Activated CD4-positive, alpha-beta memory T cell treated with anti-CD3 and anti-CD28 coated beads for 36 hours (primary cell): ENCODE measurements at places on chromosomes 11 and 22. TPM values are rescaled to one million over a fixed set of nuclear protein-coding genes. Genes with fewer than 3 reads are reported as not detected.

Gene SPTY2D1
- total RNA-seq: 23.4 TPM

Gene FAM180B
- total RNA-seq: not detected

Gene RIC3
- total RNA-seq: 5.0 TPM

Gene H19
- not detected for total RNA-seq

Gene MUC6
- not detected for total RNA-seq

Gene CHADL
- 0.21 TPM for total RNA-seq

Gene OR51B5
- not detected for total RNA-seq

Gene FXYD6
- 0.26 TPM for total RNA-seq

Gene MS4A4A
- total RNA-seq: not detected

GRCh38 chr11:118820412-118821357, 29.7 kb upstream of the DDX6 start:
- peak; percentile 47 for DNase-seq

GRCh38 chr11:3202759-3203158, 15.9 kb downstream of the MRGPRG start:
- DNase-seq: no peak

- no peak for DNase-seq
Measured at GRCh38 chr11:61343792-61344745, 11.0 kb downstream of the TKFC start.

- DNase-seq: no peak
Measured at GRCh38 chr11:66334605-66335442, 1.4 kb downstream of the RIN1 start.

DNA sequence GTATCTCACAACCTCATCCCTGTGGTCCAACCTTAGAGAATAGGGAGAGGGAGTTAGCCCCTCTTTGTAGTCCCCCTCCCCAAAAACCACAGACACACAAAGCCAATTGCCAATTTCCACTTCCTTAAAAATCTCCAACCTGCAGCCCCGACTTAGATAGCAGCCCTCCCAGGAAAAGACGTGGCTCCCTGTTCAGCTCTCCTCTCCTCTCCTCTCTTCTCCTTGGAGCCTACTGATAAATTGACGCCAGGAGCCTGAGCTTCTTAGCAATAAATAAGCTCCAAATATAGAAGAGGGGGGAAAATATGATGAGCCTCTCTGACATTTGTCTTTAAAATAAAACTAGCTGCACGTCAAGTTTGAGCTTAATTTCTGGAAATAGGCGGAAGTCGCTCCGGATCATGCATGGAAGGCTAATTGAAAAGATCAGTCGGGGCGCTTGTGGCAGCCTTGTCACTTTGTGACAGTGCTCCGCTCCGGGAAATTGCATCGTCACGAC, 7.3 kb downstream of the PAX6 start:
- DNase-seq: no peak

- no peak for DNase-seq
Measured at GRCh38 chr22:23822101-23822671, 16.6 kb downstream of the DERL3 start.

DNA sequence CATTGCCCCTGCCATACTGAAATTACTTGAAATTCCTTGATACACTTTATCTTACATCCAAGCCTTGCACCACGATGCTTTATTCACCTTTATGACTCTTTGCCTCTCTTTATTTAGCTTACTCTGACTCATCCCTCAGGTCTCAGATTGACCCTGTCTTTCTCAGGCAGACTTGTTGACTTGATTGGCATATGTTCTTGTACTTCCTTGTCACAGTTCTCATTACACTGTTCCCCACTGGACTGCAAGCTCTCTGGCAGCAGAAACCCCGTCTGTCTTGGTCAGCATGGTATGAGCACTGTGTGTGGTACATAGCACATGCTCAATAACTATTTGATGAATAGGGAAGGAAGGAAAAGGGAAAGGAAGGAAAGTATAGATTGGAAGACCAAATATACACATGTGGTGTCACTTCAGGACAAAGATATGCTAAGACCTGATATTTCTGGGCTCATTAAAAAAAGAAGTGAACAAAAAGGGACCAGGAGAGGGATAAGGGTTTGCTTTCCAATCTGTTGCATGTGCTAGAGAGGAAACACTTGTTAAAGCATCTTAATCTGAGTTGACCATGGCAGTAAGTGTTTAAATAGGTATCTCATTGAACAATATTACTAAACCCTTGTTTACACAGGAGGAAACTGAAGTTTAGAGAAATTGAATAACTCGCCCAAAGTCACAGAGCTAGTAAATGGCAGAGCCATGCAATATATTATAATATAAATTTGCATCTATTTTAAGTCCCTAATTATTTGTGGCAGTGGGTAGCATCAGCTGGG, 7.2 kb downstream of the LYVE1 start:
- no peak for DNase-seq

GRCh38 chr11:63282579-63282978, 39.2 kb upstream of the SLC22A25 start:
- no peak for DNase-seq

- DNase-seq: no peak
Measured at GRCh38 chr11:2452321-2453012, 7.7 kb downstream of the KCNQ1 start.

DNA sequence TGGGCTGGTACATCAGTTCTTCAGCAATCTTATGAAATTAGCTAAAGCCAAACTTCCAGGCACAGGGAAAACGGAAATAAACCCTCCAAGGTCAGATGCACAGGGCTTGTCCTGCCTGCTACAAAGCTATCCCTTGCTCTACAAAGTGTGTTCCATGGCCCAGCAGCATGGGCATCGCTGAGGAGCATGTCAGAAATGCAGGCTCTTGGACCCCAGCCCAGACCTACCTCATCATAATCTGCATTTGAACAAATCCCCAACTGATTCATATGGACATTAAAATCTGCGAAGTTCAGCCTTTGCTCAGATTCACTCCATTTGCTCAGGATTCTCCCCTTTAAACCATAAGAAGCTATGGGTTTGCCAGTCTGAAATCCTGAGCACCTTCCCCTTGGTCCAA, 129.7 kb upstream of the CSNK2A3 start:
- no peak for DNase-seq

DNA sequence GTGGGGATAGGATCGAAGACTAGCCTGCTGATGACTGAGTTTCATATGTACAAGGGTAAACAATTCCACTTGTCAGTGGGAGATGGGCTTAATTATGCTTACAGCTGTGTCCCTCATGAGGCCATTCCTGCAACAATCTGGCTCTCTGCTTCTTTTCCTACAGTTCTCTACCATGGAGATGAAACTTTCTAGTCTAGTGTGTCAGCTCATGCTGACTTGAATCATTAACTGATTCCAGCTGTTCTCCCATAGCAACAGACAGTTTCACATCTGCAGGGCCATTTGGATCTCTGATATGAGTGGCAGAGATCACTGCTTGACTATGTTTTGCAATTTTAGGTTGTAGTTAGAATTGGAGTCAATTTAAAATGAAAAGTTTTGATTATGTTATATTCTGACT, 1251.7 kb upstream of the RAG2 start:
- DNase-seq: no peak

- DNase-seq: no peak
Measured at GRCh38 chr22:45579806-45580725, 77.4 kb downstream of the FBLN1 start.

- DNase-seq: peak; percentile 0
Measured at GRCh38 chr11:3215346-3216026, 3.1 kb downstream of the MRGPRG start.

GRCh38 chr11:105740164-105740903, 130.5 kb downstream of the GRIA4 start:
- DNase-seq: no peak
